Activated CD4-positive, alpha-beta T cell treated with anti-CD3 and anti-CD28 coated beads, Interleukin-2, amount 50 U/mL, for 1 hour (primary cell): ENCODE measurements at places on chromosomes 2 and 18.
A peak's percentile ranks its signal among the peaks of the same experiment; 100 is the strongest.

DNA sequence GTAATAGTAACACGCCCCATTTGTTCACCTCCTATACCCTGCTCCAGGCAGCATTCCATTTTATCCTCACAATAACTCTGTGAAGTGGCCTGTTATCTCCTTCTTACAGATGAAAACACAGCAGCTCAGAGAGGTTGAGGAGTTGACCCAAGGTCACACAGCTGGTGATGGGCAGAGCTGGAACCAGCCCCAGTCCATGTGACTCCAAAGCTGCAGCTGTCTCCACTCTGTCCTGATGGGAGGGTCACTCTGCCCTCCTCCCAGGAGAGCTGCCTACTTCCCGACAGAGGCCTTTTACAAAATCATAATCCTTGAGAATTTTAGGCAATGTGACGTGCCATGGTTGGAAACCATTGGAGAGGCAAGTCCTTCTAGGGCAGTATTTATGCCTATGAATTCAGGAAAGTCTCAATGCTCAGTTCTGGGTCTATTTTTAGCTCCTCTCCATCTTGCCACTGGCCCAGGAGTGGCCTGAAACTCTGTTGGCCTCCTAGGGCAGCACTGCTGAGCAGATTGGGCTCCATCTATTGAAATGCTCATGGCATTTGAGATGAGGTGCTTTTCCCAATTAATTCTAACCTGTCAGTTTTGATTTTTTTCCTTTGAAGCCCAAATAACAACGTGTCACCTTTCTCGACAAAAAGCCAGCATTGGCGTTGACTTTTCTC lies 162.0 kb upstream of the MSH6 start:
- no peak for DNase-seq

- no peak for DNase-seq
Observed at GRCh38 chr2:10777842-10778723, 34.5 kb downstream of the PDIA6 start.

DNA sequence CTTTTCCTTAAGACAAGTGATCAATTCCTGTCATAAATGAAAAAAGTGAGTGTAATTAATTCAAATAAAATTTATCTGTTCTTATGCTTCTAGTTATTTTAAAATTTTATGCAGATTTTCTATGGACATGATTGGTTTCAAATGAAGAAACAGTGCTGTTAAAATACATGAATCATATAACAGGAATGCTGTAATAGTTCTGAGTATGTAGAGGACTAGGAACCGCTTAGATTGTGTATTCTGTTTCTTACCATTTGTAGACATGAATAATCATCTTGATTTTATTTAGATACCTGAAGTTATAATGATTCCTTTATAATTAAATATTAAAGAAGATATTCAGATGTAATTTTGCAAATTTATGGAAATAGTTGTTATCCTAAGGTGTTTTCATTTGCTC lies 3.5 kb downstream of the ACTR2 start:
- DNase-seq: no peak

GRCh38 chr18:58541146-58541788 lies 87.6 kb downstream of the ALPK2 start:
- DNase-seq: peak; percentile 10

GRCh38 chr18:21997207-21998143 lies 171.9 kb upstream of the GATA6 start:
- no peak for DNase-seq

DNA sequence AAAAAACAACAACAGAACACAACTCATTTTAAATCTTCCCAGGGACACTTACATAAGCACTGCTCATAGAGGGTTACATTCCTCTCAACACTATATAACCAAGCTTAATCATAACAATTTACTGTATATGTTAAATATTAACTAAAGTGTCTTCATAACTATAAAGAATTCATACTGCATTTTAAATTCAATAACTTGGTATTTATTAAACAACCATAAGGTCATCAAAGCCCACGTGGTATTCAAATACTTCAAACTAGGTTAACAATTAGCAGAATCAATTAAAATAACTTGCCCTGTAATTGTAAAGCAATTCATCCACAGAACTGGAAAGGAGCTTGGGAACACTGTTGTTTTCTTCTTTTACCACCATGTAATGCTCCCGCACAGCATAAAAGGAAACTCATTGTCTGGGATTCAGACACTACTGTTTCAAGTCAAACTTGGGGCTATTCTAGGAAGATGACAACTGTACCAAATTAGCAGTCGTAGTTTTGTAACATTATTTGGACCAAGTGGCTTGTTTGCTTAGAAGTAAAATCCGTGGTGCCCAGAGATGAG lies 10.4 kb downstream of the GAREM1 start:
- DNase-seq: no peak
